ENCODE measurements at places on chromosomes 13 and 19.

GRCh38 chr13:33179463-33179862, 106.1 kb downstream of the STARD13 start:
- no peak for DNase-seq

GRCh38 chr13:114067381-114067885, 65.0 kb downstream of the RASA3 start:
- DNase-seq: no peak

- DNase-seq: no peak
Measured at GRCh38 chr13:25214491-25215252, 42.6 kb upstream of the AMER2 start.

- DNase-seq: no peak
Measured at GRCh38 chr19:400976-401865, 7.7 kb downstream of the C2CD4C start.

DNA sequence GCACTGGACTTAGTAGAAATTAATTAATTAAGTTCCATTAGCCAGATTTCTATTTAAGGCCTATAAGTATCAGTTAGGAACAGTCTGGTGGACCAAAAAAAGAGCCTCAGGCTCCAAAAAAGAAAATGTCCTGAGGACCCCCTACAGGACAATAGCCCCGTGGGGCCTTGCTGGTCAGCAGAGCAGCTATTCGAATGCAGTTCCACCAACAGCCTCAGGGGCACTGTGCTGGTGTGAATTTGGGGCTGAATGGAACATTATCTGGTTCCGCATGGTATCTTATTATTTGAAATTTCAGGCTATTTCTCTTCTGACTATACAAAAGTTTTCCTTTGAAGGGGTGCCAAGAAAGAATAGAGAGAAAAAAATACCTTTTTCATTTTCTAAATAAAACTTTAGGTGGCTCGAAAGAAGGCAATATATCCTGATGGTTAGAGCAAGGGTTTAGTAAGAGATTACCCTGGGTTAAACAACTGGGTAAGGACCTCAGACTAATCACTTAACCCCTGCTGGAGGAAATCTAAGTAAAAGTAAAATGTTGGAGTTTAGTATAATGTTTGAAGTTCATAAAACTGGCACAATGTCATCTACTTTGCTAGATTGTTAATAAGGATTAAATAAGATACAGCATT, 147.2 kb downstream of the MIPEP start:
- DNase-seq: no peak

- DNase-seq: no peak
Measured at GRCh38 chr13:50419331-50419865, 404.2 kb downstream of the KCNRG start.

GRCh38 chr13:62997696-62998095, 1582.0 kb upstream of the PCDH20 start:
- DNase-seq: no peak

DNA sequence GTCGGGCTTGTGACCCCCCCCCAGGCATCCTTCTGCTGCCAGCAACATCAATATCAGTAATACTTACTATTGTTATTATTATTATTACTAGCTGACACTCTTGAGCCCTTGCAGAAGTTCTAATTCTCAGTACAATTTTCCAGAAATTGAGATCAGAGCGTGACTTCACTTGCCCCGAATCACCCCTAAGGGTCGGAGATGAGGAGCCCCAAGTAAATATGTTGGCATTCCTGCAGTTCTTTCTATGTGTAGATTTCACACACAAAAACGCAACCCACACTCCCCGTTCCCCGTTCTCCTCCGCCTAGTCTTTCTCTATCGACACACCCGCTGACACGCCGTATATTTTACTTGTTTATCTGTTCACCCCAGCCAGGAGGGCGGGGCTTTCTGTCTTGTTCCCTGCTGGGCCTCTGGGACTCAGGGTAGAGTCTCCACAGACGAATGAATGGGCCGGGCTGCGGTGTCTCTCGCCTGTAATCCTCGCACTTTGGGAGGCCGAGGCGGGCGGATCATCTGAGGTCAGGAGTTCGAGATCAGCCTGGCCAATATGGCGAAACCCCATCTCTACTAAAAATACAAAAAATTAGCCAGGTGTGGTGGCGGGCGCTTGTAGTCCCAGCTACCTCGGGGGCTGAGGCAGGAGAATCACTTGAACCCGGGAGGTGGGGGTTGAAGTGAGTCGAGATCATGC, 14.7 kb downstream of the TLE5 start:
- no peak for DNase-seq

- DNase-seq: peak; percentile 83
Measured at GRCh38 chr19:11137542-11138384, 17.8 kb downstream of the SPC24 start.

DNA sequence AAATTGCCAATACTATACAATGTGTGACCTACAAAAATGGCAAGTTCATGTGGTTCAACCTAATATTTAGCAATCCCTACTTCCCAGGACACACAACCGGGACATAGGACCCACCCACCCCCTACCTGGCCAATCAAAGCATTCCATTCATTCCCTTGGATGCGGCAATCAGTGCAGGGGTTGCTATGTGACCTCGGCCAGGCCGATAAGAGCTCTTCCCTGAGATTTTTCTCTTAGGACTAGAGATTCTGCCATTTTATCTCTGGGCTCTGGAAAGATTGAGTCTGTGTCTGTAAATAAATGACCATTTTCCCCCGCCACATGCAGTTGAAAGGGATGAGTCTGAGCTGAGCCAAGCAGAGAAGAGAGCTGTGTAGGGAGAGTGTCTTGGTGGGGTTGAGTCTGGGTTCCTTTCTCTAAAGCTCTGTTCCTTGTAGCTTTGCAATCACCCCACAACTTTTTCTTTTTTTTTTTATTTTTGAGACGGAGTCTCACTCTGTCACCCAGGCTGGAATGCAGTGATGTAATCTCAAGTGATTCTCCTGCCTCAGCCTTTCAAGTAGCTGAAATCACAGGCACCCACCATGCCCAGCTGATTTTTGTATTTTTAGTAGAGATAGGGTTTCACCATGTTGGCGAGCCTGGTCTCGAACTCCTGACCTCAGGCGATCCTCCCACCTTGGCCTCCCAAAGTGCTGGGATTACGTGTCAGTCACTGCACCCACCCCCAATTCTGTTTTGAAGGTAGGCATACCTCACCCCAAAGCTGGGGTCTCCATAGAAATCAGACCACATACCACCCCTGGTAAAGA, 7.4 kb downstream of the IFNL1 start:
- no peak for DNase-seq

GRCh38 chr19:40458597-40458974, 7.0 kb downstream of the BLVRB start:
- no peak for DNase-seq

DNA sequence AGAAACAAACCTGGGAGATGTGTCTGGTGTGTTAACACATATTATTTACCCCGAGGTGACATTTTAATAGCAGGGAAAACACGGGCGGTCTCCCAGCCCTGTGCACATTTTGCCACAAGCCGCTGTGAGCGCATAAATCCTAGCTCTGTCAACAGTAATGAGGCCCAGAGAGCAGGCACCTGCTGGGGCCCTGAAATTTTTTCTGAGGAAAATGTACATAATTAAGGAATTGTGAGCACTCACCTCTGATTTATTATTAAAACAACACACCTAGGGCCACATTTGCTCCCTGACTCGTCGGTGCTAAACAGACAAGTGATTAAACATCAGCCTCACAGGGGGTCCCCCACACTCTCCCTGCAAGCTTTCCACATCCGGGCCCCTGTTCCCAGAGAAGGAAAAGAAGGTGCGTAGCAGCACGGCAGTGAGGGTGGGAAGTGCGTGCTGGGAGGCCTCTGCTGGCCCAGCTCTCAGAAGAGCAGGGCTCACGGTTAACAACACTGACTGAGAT, 616.3 kb downstream of the UQCRFS1 start:
- DNase-seq: no peak

DNA sequence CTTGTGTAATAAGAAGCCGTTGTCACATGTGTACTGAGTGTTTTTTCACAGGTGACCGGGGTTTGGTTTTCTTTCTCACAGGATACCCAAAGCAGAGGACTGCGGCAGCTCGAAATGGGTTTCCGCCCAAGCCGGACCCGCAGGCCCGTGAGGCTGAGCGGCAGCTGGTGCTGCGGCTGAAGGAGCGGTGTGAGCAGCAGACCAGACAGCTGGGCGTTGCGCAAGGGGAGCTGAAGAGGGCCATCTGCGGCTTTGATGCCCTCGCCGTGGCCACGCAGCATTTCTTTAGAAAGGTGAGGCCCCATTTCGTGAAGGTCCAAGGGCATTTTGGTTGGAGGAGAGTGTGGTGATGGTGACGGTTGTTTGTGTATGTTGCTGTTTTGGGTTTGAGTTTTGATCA, 236.3 kb downstream of the SLC7A1 start:
- DNase-seq: no peak

GRCh38 chr13:76425935-76426334, 460.3 kb downstream of the KCTD12 start:
- DNase-seq: peak; percentile 66

GRCh38 chr13:106479929-106480328, 55.5 kb downstream of the EFNB2 start:
- no peak for DNase-seq

GRCh38 chr19:8355631-8356402, 8.1 kb upstream of the ANGPTL4 start:
- DNase-seq: peak; percentile 40

- no peak for DNase-seq
Measured at GRCh38 chr13:26971990-26972887, 199.4 kb downstream of the USP12 start.

DNA sequence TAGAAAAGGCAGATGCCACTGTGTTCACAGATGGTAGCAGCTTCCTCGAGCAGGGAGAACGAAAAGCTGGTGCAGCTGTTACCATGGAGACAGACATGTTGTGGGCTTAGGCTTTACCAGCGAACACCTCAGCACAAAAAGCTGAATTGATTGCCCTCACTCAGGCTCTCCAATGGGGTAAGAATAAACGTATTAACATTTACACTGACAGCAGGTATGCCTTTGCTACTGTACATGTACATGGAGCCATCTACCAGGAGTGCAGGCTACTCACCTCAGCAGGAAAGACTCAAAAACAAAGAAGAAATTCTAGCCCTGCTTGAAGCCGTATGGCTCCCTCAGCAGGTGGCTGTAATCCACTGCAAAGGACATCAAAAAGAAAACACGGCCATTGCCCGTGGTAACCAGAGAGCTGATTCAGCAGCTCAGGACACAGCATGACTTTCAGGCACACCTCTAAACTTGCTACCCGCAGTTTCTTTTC, 197.7 kb downstream of the ZNF737 start:
- peak; percentile 17 for DNase-seq

DNA sequence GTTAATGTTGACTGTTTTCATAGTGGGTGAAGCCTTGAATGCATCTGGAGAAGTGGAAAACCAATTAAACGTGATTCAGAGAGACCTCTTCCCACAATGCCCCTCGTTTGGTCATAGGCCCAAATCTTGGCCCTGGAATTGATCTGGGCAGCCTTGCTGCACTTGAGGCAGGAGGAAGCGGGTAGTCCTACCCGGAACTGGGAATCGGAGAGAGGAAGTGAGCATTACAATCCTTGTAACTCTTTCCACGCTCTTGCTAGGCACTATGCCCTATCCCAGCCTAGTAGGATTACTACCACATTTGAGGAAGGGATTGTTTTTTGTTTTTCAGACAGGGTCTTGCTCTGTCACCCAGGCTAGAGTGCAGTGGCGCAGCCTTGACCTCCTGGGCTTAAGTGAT, 3.6 kb downstream of the KCNK6 start:
- DNase-seq: no peak

DNA sequence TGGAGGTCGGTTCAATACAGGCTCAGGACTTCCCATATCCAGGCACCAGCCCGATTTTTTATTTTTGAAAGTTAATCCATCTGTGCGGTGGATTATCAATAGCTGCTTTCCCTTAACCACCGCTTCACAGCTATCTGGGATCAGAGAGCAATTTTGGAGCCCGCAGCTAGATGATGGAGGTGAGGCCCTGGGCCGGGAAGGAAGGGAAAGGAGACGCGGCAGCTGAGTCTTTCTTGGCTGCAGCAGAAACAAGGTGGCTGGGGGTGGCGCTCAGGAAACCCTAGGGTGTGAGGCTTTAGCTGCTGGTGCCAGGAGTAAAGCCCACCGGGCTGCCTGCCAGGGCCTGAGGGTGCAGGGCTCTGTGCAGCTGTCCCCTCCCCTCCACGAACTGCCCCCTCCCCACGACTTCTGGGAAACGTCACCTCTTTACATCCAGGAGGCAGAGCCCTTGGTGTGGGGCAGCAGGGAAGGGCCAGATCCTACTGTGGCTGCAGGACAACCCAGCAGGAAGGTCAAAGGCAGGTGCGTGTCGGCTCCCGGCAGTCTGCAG, 307.0 kb downstream of the ZNF536 start:
- no peak for DNase-seq

- DNase-seq: no peak
Measured at GRCh38 chr13:111897846-111898215, 169.1 kb upstream of the SOX1 start.

- no peak for DNase-seq
Measured at GRCh38 chr19:44800461-44800860, 8.4 kb upstream of the BCAM start.

GRCh38 chr13:29674532-29674931, 79.0 kb upstream of the SLC7A1 start:
- no peak for DNase-seq

GRCh38 chr13:109666656-109667055, 119.7 kb downstream of the IRS2 start:
- DNase-seq: no peak

DNA sequence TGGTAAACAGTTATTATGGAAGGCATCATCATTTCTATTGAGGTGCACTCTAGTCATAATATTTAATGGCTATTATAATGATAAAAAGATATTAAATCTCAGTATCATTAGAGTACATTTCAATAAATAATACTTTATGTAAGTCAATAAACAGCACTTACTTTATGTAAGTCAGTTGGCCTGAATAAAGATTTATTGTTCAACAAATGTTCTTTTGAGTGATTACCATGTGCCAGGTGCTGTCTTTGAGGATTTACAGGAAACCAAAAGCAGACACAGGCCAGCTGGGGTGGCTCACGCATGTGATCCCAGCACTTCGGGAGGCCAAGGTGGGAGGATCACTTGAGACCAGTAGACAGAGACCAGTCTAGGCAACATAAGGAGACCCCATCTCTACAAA, 5.0 kb upstream of the NKG7 start:
- no peak for DNase-seq

All from retinal pigment epithelial cell (primary cell).